ENCODE measurements at places on chromosomes 6 and 20.

DNA sequence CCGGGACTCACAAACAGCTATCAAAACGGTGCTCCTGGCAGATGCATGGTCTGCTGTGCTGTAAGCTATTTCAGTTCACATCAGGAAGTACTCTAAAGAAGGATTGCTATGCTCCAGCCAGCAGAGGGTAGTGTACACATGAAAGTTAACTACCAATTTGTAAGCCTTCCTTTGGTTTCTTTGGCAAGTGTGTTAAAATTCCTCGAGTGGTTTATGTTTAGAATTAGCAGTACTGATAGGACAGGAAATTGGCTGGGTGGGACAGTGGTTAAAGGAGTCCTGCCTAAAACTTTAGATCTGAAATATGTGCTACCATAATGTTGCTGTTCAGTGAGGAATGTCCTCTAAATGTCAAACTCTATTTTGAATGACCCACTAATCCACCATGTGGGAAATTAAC lies 47.4 kb downstream of the TRMT11 start:
- peak; percentile 91 for DNase-seq

- no peak for DNase-seq
These were observed 7.8 kb upstream of the RUNX2 start for GRCh38 chr6:45320349-45320748.

GRCh38 chr6:36888654-36889481 lies 3.1 kb downstream of the C6orf89 start:
- no peak for DNase-seq

- no peak for DNase-seq
These were observed 172.3 kb upstream of the CST7 start for GRCh38 chr20:24776755-24777271.

DNA sequence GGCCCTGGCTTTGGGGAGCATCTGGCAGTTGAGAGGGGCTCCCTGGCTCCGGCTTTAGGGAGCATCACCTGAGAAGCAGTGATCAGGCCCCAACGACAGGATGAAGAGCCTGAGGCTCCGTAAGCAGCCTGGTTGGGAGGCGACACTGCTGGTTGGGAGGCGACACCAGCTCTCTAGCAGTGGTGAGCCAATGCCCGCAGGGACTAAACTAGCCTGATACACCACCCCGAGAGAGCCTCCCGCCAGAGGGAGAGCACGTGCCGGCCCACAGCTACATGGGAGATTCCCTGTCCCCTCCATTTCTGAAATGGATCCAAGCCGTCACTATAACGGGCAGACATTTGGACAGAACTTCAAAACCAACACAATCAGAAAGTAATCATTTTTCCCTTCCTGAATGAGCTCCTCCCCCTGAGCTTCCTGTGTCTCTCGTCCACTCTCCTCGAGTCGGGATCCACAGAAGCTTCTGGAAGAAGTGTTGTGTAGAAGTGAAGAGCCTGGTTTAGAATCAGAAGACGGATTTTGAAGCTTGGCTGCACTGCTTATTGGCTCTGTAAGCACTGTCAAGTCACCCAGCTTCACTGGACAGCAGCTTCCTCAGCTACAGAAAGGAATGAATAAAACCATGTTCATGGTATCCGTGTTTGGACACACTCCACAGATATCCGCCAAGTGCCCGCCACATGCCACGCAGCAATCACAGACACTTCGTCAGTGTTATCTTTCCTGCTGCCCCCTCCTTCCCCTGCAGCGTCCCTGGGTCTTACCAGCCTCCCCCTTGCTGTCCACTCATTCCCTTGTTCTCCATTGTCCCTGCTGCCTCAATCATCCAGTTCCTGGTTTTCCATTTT lies 199.6 kb downstream of the TTLL2 start:
- no peak for DNase-seq

GRCh38 chr20:35248641-35249475 lies 22.4 kb downstream of the MMP24 start:
- no peak for DNase-seq

- no peak for DNase-seq
These were observed 4.0 kb downstream of the TTPAL start for GRCh38 chr20:44479643-44480042.

- peak; percentile 72 for DNase-seq
These were observed 1.3 kb upstream of the LRRC1 start for GRCh38 chr6:53793318-53794136.

DNA sequence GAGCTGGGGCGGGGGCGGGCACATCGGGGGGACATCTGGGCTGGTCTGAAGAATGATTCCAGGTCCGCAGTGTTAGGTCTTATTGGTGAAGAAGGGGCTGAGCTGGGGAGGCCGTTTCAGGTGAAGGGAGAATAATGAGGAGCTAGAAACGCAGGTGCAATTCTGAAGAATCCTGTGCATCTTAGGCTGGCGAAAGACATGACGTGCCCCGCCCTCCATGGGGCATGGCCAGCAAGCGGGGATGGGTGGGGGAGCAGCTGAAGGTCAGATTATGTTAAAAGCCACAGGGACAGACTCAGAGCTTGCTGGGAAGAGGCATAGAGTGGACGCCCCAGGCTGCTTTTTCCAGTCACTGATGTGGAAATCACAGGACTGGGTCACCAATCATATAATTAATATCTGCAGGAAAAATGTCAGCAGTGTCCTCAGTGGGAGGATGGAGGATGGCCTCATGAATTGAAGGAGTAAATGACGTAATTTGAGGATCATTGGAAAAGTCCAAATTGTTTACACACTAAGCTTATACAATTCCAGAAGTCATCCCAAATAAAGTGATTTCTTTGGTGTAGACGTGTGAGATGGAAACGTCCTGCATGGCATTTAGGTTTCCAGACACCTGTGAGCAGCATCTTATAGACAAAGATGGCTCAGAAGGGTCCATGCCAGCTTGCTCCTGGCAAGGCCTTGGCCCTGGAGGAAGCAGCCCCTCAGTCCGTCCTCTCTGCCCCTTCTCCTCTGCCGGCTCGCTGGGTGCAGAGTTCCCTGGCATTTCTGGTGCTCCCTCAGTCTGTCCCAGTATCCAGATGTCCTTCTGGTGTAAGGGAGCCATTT lies 109.6 kb upstream of the FRMD1 start:
- DNase-seq, result no peak

DNA sequence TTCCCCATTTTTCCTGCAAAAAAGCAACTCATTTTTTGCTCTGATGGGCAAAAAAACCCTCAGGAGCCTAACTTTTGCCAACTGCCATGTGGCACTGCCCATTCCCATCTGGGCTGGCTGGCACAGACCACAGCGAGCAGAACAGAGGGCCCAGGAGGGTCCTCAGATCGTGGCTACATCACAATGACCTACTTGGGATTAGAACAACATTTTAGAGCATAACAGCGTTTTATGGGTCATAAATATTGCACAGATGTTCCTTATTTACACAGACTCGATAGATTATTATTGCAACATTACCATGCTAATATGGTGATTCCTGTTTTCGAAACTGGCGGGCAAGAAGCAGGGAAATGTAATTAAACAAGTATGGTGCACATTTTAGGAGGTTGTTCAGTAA lies 28.0 kb downstream of the PTPRT start:
- DNase-seq, result no peak

DNA sequence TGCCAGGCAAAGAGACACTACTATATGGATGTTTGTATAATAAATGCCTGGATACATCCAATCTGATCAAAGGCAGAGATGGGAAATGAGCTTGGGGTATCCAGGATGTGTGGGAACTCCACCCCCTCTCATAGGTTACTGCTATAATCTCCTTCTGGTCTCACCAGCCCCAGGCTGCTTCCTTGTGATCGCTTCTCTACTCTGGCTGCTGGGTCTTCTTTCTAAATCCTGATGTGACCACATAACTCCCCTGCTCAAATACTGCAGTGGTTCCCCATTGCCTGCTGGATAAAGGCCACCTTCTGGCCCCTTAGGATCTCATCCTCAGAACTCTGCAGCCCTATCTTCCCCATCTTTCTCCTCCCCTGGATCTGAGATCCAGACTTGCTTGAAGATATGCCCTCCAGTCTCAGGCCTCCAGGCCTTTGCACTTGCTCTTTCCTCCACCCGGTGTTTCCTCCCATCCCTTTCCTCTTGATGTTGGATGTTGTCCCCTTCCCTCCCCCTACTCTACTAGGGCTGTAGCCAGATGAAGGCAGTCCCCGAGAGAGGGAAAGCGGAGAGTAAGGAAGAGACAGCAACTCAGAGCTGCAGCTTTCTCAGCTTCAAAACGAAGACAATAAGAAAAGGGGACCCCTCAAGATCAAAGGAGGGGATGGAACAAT lies 828 bp upstream of the XKR7 start:
- no peak for DNase-seq

DNA sequence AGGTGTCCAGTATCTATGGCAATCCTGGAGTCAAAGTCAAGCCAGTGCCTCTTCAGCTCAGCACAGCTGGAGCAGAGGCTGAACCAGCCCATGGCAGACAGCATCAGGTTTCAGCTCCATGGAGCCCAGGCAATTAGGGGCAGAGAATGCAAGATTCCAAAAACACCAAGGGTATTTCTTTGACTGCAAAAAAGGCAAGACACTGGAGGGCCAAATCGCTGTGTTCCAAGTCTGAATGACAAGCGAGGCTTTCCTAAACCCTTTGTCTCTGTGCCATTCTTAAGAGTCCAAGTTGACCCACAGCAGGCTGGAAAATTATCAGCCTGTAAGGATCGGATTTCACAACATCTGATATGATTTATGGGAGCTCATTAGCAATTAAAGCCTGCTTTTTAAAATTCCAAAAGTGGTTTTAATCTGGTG lies 49.7 kb upstream of the TGM3 start:
- DNase-seq, result no peak

DNA sequence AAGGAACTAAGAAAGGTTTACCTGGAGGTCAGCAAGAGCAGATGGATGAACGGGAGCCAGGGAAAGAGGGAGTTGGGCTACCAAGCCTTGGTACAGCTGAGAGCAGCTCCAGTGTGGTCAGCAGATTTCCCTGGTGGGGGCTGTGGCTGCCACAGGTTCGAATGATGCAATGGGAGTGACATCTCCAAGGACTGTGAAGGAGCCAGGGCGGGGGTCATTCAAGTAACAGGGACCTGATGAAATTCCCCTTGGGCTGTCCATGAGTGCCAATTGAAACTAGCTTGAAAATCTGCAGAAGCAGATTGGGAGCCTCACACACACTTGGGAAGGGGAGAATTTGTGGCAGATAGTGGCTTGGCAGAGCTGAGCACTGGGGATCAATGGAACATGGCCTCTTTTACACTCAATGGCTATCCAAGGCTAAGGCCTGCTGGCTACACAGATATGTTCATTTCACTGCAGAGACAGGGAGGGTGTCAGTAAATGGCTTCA lies 247.0 kb upstream of the ECI2 start:
- no peak for DNase-seq

- no peak for DNase-seq
These were observed 45.3 kb downstream of the B4GALT5 start for GRCh38 chr20:49668181-49668877.

GRCh38 chr6:2103765-2104523 lies 141.5 kb downstream of the GMDS start:
- peak; percentile 53 for DNase-seq

DNA sequence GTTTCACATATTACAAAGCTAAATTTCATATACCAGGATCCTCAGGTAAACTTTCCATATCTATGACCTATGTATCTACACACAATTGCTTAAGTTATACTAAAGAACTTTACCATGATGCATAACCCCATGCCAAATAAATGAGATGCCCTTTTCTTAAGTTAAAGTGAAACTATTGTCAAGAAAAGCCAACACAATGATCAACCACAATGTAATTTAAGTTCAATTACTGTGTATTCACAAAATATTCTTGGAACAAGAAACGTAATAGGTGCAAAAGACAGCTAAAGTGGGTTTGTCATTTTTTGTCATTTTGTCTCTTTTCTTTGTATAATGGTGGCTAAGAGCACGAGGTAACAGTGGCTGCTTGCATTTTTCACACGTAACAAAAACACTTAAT lies 158.0 kb upstream of the SHLD1 start:
- DNase-seq, result no peak

GRCh38 chr20:17993546-17993945 lies 24.7 kb downstream of the MGME1 start:
- DNase-seq, result no peak

DNA sequence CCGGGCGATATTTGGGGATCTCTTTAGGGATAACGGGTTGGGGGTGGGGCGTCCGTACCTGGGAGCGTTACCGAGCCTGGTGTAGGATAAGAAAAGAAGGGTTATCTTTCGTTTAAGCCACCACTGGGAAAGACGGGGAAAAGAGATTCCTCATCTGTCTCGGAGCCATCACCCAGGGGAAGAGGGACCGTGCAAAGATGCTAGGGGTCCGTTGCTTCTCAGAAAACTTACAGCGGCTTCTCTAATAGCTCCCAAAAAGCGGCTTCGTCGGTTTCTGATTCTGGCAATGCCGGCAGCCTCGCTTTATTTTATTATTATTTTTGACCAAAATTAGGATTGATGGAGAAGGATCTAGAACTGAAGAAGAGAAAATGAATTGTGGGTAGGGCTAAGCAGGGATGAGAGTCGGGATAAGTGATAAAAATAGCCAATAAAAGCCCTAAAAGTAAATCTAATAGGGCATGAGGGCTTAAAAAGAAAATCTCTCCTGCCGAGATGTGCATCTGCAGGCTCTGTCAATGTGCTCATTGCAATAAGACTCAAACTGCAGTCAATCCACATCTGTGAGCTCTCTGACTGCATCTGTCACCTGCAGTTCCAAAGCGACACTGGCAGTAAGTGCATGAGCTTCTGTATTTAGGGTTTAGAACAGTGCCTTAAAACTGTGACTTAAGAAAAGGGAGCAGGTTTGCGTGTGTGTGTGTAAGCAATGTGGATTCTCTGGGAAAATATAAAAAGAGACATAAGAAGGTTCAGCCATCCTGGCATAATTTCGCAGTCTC lies 801 bp downstream of the TBPL1 start:
- DNase-seq, result no peak
